NCI-H345 (cell line): ENCODE measurements at places on chromosomes 4 and X.

DNA sequence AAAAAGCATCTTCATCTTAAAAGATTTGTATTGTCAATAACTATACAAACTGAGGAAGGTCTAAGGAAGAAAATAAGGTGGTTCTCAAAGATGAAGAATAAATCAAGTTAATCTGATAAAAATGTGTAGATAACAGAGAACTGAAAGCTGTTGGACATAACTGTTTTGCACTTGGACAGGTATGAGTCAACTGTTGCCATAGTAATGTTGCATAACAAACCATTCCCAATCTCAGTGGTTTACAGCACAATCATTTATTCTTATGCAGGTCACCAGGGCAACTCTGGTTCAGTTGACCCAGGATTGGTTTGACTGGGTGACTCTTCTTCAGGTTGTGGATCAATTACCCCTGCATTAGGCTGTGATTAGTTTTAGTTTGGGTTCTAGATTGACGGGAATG lies 2197.7 kb downstream of the ARAP2 start:
- DNase-seq, result no peak

DNA sequence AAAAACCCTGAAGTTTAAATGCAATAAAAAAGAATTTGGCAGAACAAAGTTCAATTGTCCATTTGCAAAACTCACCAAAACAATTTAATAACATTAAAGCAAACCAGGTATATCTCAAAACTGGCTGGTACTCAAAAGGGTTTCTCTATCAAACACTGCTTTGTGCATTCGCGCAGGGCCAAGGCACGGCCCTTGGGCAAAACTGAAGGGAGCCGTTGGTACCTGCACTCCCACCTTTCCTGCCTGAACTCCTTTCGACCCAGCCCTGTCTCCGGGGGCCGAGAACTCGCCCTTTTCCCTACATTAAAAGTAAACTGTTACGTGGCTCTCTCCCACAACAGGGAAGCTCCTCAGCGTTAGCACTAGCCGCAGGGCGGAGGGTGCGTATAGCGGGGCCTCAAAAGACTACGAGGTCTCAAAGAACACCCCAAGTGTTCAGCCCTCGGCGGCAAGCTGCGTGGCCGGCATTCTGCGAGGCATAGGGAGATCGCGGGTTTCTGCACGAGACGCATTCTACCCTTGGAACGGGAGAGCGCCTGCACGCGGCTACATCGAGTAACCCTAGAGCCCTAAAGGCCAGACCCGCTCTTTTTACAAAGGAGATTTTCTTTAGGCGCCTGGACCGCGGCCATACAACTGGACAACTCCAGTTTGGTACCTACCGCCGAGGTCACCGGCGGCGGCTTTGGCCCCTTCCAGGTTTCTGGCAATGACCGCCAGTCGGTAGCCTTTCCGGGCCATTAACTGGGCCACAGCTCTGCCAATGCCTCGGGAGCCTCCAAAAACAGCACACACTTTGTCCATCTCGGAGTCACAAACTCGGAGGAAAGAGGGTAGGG lies 550 bp downstream of the CBR4 start:
- DNase-seq, result peak; percentile 33

- DNase-seq, result no peak
These were observed 60.4 kb downstream of the STX18 start for GRCh38 chr4:4481399-4481994.

- DNase-seq, result no peak
These were observed 26.2 kb downstream of the UGT2B7 start for GRCh38 chr4:69122476-69122875.

GRCh38 chr4:7103607-7104365 lies 35.9 kb upstream of the GRPEL1 start:
- peak; percentile 28 for DNase-seq

GRCh38 chr4:113008135-113008534 lies 41.3 kb upstream of the ANK2 start:
- no peak for DNase-seq

DNA sequence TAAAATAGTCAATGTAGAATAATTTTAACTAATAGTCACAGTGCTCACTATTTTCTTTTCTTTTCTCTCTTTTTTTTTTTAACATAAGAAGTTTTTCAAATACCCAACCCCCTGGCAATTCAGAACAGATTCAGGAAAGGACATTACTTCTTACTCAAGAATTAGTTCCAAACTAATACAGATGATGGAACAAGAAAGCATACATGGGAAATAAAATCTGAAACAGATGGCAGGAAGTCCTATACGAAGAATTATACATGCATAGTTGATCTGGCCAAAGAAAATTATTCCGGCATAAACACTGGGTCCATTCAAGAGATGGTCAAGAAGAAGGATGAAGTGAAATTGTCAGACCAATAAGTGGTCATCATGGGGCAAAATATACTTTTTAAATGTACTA lies 614.4 kb upstream of the INTU start:
- no peak for DNase-seq

GRCh38 chr4:178296669-178297068 lies 854.4 kb upstream of the AGA start:
- no peak for DNase-seq

GRCh38 chr4:175767150-175767549 lies 44.9 kb downstream of the GPM6A start:
- DNase-seq, result no peak

DNA sequence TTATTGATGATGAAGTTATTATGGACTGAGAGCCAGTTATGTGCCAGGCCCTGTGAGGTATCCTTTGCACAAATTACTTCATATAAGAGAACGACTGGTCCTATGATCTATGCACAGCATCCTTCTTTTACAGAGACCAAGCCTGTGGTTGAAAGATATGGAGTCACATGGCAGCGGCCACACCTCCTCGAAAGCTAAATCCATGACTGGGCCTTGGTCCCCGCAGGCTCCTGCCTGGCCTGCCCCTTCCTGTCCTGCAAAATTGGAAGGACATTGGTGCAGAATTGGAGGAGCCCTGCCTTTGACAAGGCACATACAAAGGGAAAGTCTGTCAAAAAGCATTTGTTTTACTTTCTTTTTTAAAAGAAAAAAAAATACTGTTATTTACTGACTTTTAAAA lies 18.3 kb downstream of the SORBS2 start:
- DNase-seq, result no peak

DNA sequence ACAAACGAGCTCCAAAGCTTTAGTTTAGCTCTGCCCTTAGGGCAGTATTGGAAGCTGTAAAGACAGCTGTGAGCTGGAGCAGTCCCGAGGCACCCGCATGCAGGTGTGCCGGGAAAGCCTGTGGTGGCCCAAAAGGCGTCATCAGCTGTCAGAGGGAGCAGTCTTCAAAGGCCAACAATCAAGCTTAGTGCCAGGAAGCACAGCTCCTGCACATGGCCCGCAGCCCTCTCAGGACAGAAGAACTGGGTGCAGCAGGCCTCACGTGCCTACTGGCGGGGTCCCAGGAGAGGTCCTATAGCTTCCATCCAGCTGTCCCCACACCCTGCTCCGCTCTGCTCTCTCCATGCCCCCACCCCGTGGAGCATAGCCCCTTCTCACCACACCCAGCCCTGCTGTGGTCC lies 92.2 kb upstream of the TRIM2 start:
- DNase-seq, result no peak

DNA sequence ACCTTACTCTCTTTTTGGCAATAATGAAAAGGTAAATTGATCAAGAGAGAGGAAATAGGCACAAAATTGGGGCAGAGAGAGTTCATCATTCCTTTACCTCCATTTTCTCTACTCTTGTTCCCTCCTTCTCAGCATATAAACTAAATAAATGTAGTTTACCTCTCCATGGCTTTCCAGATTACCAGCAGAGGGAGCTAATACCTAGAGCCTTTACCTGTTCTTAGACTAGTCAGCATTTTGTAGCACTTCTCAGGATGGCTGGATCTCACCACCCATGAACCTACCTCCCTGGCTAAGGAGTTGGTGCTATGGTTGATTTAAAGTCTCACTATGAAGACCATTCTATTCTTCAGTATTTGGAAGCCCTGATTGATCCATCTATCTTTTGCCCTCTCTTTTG lies 15.7 kb downstream of the OFD1 start:
- DNase-seq, result peak; percentile 43

GRCh38 chr4:114603497-114603896 lies 4.9 kb downstream of the UGT8 start:
- no peak for DNase-seq

- DNase-seq, result peak; percentile 14
These were observed 802.0 kb downstream of the RPA4 start for GRCh38 chrX:97685753-97686152.

DNA sequence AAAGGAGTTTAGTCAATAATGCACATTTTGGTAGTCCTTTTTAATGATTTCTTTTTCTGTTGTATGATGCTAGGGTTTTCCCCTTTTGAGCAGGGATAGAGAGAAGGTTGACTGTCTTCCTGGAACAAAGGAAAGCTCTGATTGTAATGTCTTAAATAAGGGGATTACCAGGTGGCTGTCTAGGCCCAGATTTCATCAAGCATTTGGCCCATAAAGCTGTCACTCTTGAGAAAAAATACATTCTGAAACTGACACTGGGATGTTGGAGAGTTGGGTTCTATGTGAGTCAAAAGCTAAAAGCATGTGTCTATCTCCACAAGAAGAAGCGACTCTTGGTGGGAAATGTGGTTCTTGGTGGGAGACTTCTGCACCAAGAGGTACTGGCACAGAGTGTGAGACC lies 26.4 kb downstream of the KIAA1210 start:
- no peak for DNase-seq

DNA sequence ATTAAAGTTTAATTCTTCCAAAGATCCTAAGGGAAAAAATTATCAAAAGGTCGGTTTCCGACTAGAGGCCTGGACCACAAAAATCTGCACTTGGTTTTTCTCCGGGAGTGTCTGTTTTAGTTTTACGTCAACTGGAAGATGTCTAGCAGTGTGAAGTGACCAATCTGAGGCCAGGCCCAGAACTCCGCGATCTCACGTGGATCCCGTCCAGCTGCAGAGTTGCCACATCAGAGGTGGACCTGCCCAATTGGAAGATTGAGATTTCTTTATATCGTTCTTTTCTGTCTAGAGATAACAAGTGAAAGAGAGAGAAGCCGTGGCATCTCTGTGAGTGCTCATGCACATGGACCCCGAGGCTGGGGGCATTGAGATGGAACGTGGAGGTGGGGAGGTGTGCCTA lies 115.8 kb downstream of the AFF1 start:
- no peak for DNase-seq

GRCh38 chrX:68989865-68990606 lies 161.2 kb downstream of the EFNB1 start:
- no peak for DNase-seq

DNA sequence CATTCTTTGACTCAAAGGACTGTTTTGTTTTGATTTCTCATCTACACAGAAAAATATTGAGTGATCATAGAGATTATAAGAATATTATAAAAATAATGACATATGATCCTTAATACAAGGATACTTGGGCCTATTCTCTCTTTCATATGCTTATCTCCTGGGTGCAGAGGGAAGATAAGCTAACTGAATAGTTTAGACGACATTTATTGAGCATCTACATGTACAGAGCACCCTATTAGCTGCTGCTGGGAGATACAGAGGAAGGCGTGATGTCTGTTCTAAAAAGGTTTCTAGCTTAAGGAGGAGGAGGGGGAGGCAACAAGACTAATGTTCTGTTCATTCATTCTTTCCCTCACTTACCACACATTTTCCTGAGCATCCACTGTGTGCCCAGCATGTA lies 106.8 kb downstream of the HDAC8 start:
- DNase-seq, result no peak

- DNase-seq, result no peak
These were observed 111.0 kb downstream of the PDE5A start for GRCh38 chr4:119517361-119518229.

DNA sequence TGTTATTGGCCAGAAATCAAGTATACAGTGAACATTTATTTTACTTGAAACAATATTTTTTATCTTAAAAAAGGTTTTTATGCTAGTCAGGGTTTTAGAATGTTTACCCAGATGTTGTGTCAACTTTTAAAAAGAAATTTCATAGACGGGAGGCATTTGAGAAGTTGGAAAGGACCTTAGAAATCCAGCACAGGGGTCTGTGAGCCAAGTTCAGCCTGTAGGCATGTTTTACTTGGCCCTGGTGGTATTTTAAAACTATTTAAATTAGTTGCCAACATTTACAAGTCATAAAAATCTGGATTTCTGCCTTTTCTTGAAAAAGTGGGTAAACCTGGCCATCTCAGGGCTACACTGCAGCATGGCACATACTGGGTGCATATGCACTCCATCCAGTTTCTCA lies 25.5 kb upstream of the FHL1 start:
- DNase-seq, result no peak

GRCh38 chrX:48961585-48962091 lies 4.2 kb upstream of the OTUD5 start:
- no peak for DNase-seq

- DNase-seq, result no peak
These were observed 5.5 kb upstream of the ASMT start for GRCh38 chrX:1609311-1609710.

DNA sequence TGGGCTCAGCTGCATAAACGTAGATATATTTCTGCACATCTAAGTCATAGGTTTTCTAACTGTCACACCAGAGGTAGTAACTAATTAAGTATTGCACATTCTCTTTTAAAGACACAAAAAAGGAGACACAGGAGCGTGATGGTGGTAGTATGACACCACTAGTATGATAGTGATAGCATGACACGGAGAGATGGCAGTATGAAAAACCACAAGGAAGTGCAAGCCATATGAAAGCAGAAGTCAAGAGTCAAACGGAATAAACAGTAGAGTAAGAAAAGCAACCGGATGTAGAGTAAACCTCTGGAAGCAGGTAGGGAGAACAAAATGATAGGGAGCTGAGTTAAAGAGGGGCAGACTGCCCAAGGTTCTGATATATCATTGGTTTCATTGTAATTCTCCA lies 382.2 kb upstream of the INTU start:
- no peak for DNase-seq
